Osteoblast (primary cell): ENCODE measurements at places on chromosomes 5 and 9.

DNA sequence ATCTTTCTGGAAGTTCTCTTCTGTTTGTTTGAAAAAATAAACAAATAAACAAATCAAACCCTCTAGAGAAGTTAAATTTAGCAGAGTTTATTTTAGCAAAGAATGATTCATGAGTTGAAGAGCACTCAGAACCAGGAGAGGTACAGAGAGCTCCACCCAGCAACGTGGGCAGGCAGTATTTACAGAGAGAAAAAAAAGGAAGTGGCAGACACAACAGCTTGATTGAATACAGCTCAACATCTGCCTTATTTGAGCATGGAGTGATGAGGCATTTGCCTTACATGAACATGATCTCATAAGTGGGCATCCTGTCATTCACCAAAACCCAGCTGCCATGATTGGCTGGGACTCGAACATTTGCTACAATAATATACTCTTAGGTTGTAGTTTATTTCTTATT is 381.6 kb upstream of the ADAMTS16 start:
- DNase-seq: no peak

GRCh38 chr5:16520841-16521240 is 55.2 kb upstream of the ZNF622 start:
- DNase-seq: no peak

GRCh38 chr5:107436201-107436600 is 234.5 kb downstream of the EFNA5 start:
- DNase-seq: no peak

DNA sequence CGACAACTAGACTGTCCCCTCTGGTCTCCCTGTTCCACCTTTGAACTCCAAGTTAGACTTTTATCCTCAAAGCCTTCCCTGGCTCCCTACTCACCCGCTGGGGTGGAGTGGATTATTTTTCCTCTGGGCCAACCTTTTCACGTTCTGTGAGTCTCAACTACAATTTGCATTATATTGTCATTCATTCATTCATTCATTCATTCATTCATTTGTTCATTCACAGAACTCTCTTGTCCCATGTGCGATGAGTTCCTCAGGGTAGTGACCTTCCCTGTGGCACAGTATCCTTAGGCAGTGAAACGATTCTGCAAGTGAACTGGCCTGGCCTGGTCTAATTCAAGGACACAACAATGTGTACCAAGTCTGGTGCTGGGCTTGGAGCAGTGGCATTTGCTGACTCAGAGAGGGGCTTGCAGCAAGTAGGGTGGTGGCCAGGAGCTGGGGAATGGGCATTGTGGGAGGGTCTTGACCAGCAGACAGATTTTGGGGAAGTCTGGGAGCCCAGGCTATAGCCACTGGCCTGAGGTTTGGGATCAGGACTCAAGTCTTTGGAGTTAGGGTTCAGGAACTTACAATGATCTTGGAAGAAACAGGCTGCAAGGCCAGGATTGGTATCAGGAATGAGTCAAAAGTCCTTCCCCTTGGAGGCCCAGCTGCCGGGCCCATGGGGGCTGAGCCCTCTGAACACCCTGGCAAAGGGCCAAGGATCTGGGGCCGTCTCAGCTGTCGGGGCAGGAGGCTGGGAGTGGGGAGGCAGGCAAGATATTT is 37.2 kb upstream of the COL15A1 start:
- DNase-seq: no peak

- DNase-seq: no peak
Measured at GRCh38 chr9:6894135-6894534, 136.4 kb downstream of the KDM4C start.

GRCh38 chr9:134057751-134058701 is 9.8 kb downstream of the BRD3 start:
- peak; percentile 83 for DNase-seq

- no peak for DNase-seq
Measured at GRCh38 chr5:77761606-77762005, 14.5 kb downstream of the TBCA start.

DNA sequence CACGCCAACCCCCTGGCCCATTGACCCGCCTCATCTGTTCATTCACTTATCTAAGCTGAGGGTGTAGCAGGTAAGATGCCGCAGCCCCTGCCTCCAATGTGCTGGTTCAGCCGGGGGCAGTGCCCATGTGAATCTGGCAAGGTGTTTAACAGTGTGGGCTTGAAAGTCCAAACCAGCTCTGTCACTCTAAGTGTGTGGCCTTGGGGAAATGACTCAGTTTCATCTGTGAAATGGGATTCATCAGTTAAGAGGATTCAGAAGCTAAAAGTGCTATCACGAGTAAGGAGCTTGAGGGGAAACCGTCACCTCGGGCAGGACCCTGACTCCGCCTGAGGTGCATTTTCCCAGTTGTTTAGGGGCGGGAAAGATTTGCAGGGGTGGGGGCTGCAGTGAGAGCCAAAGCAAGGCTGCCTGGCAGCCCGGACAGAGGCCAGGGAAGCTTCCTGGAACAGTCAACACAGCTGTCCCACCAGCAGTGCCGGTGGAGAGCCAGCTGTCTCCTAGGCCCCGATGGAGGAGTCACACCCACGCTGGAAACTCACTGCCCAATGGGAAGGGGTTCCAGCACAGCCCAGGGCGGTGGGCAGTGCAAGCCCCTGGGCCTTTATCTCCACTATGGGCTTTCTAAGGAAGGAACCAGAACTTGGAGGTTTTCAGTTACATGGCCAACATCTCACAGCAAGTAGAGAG is 9.7 kb upstream of the URM1 start:
- peak; percentile 81 for DNase-seq

- no peak for DNase-seq
Measured at GRCh38 chr5:142671801-142672200, 14.1 kb downstream of the FGF1 start.

DNA sequence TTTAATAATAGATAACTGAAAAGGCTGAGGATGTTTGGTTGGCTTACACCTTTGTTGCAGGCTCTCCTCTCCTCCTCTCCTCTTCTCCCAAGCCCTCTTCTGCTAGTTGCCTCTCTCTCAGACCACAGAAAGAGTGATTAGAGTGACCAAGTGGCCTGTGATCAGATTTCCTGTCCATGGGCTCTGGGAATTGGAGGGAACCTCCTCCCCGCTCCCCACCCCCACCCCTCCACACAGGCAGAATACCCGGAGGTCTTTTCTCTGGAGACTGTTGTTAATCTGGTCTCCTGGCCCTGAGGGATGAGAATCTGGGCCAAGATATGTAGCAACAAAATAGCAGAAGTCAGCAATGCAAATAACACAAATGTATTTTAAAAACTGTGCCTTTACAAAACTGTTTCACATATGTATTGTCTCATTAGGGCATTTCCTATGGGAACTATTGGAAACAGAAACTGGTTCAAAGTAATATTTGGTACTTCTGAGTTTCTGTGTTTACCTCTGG is 361.3 kb downstream of the NR2F1-AS1 start:
- no peak for DNase-seq

DNA sequence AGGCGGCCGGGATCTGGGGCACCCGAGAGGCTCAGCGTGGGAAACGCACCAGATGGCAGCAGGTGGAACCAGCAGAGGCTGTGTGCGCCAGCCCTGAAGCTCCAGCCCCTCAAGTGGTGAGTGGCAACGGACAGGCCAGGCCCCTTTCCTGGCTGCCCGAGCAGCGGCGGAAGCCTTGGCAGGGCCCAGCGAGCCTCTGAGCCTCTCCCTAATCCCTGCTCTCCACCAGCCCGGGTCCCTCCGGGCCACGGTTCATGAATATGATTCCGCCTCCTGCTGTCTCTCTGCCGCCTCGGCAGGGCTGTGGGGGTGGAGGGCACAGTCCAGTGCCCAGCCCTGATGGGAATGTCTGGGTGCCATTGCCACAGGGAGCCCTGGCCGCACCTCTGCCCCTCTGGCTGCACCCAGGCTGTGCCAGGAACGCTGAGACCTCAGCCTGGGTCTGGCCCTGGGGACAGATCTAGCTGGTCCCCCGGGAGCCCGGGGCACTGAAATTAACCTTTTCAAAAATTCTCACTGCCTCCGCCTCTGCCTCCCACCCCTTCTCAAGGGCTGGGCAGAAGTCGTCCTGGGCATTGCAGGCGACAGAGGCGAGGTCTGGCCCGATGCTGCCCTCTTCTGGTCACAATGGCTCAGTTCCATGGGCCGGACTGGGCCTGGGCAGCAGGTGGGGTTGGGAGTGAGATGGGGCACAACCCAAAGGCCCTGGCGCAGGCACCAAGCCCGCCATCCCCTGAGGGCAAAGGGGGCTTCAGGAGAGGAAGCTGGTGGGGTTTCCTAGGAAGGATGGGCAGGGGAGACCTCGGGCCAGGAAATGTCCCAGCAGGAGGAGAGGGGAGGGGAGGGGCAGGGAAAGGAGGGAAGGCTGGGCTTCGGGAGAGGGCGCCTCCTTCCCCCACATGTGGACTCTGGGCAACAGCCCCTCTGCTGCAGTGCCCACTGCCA is 20.3 kb downstream of the CCDC187 start:
- DNase-seq: peak; percentile 99

DNA sequence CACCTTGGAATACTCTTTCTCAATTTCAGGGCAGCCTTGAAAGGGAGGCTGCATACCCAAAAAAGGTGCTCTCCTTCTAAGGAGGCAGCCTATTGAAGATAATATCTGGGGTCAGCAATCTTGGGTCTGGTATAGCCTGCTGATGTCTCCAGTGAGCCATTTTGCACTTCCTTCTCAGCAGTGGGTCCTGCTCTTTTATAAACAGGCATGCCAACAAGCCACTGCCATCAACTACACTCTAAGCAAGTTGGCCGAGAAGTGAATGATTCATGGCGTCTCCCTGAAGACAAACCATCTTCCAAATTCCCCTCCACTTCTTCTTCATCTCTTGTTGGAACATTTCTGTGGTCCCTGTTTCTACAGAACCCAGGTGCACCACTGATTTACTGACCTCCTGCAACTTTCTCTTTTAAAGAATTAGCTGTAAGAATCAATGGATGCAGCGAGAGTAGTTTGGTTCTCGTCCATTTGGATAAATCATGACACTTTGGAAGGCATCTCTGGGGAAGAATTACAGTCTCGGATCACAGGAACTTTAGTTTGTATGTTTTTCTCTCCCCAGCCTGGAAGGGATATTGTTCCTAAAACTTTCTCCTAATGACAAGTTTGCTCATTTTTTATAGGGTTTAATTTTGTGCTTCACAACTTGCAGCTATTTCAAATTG is 108.3 kb downstream of the INSYN2B start:
- DNase-seq: no peak

- no peak for DNase-seq
Measured at GRCh38 chr9:35834260-35835215, 5.5 kb downstream of the TMEM8B start.

GRCh38 chr5:151067632-151068432 is 13.0 kb downstream of the TNIP1 start:
- DNase-seq: no peak

DNA sequence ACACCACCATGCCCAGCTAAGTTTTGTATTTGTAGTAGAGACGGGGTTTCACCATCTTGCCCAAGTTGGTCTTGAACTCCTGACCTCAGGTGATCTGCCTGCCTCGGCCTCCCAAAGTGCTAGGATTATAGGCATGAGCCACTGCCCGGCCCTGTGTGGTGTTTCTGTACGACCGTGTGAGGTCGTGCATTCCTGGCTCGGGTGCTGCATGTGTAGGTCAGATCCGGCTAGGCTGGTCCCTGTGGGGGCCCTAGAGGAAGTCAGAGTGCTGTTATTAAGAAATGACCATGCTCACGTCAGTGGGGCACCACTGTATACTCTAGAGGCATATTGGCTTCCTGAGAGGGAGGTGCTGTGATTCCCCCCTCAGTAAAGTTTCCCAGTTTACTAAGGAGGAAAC is 13.7 kb downstream of the WNK2 start:
- peak; percentile 29 for DNase-seq

DNA sequence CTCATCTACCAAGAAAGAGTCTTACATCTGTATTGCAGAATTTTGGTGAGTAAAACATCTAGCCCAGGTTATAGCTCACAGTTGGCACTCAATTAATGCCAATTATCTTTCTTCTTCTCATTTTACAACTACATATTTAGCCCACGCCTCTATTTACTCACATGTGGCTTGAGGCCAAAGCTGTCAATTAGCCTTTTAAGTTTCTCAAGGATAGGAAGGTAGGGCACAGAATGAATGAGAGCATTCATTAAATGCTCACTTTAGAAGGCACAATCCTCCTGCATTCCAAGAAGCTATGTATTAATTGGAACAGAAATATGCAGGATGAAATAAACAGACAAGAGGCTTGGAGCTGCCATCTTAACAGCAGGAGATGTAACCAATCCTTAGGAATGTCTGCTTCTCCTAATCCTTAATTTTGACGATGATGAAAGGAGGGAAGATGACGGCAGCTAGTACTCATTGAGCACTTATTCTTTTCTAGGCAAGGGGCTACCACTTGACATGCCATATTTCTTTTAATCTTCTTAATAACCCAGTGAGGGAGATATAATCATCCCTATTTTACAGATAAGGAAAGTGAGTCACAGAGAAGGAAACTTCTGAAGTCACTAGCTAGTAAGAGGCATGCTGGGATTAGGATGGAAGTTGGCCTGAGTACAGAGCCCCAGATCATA is 30.8 kb upstream of the PANK3 start:
- no peak for DNase-seq

- DNase-seq: no peak
Measured at GRCh38 chr9:9410736-9411135, 1202.1 kb downstream of the PTPRD start.

- DNase-seq: peak; percentile 81
Measured at GRCh38 chr9:95084254-95084934, 233.1 kb downstream of the FANCC start.

DNA sequence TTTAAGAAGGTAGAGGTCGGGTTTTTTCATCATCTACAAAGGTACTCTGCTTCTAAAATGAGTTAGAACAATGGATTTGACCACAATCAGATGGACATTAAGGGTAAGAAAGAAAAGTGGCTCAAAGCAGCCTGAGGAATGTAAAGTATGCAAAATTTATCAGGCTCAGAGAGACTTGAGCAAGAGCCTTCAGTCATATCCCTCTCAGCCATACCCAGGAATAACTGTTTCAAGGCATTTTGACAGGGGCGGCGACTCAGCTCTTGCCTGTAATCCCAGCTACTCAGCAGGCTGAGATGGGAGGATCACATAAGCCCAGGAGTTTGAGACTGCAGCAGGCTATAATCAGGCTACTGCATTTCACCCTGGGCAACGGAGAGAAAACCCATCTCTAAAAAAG is 38.8 kb upstream of the ANXA2R start:
- peak; percentile 93 for DNase-seq

GRCh38 chr5:79261897-79262296 is 26.0 kb downstream of the JMY start:
- no peak for DNase-seq

DNA sequence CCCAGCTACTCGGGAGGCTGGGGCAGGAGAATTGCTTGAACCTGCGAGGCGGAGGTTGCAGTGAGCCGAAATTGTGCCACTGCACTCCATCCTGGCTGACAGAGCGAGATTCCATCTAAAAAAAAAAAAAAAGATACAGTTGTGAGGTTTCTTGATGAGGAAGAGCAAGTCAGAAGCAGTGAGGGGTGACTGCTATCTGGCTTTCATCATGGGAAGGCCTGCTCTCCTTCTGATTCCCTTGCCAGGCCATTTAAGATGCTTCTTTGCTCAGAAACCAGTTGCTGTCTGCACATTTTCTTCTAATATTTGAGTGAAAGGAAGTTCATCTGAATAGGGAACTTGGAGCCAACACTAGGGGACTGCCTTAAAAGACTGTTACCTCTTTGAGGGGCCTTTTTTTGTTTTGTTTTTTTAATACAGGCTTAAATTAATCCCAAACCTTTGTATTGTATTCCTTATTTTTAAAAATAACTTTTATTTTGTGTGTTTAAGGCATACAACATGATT is 201.9 kb downstream of the ARHGAP26 start:
- no peak for DNase-seq

- DNase-seq: no peak
Measured at GRCh38 chr5:178330791-178331404, 98.3 kb upstream of the PHYKPL start.

- no peak for DNase-seq
Measured at GRCh38 chr9:96082516-96083232, 207.2 kb downstream of the ERCC6L2 start.

- DNase-seq: no peak
Measured at GRCh38 chr9:92644278-92644677, 25.7 kb downstream of the IPPK start.
